ENCODE measurements at places on chromosomes 16 and 17.

DNA sequence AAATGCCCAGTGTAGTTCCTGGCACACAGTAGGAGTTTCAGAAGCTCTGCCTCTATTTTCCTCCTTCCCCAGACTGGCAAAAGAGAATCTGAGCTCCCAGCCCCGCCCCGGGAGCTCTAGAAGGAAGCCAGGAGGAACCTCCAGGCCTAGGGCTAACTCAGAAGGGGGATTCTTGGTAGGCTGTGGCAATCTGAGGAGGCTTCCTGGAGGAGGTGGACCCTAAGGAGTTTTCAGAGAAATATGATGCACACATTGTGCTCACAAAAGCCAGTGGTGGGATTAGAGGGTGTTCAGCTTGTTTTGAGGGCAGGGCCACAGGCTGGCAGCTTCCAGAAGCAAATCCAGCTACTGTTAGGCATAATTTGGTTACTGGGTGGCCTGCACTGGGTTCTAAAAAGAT, 10.0 kb downstream of the ADGRG1 start:
- DNase-seq: no peak

GRCh38 chr17:59361386-59361785, 29.9 kb downstream of the YPEL2 start:
- DNase-seq: no peak

DNA sequence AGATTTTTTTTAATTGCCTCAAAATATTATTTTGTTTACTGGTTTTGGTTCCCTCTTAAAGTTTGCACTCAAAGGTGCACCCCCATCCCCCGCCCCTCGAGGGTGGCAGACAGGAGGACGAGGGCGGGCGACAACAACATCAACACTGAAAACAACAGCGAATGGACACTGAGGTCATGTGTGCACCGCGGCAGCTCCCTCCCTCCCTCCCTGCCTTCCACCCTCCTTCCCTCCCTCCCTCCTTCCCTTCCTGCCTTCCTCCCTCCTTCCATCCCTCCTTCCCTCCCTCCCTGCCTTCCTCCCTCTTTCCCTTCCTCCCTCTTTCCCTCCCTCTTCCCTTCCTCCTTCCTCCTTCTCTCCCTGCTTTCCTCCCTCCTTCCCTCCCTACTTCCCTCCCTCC, 1.5 kb upstream of the OSGIN1 start:
- DNase-seq: no peak

GRCh38 chr17:31096106-31096436, 1.3 kb downstream of the NF1 start:
- DNase-seq: no peak

DNA sequence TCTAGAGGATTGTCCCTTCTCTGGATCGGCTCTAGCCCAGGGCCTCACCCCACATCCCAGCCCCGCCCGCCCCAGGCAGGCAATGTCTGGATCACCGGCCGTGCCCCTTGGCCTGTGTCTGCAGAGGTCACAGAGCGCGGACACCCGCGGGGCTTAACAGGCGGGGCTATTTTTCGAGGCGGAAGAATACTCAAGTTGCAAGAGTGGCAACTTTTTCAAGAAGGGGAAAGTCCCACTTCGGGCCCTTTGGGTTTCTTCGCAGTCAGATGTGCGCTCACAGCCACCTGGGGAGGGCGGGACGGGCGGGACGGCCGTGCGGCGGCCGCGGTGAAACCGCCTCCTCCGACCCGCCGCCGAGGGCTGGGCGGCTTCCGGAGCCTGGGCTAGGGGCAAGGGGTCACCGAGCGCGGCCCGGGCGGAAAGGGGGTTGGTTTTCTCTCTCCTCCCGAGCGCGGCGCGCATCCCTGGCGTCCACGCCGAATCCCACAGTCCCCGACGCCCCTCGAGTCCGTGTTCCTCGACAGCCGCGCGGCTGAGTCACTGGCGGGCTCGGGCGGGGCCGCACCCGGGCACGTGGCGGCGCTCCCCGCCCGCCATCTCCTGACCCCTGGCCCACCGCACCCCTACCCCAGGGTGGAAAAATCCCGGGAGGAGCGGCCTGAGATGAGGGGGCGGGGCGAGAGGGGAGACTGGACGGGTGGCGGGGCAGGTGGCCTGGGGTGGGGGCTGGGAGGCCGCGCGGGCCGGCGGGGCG, 1.2 kb upstream of the PFN1 start:
- peak; percentile 56 for DNase-seq

DNA sequence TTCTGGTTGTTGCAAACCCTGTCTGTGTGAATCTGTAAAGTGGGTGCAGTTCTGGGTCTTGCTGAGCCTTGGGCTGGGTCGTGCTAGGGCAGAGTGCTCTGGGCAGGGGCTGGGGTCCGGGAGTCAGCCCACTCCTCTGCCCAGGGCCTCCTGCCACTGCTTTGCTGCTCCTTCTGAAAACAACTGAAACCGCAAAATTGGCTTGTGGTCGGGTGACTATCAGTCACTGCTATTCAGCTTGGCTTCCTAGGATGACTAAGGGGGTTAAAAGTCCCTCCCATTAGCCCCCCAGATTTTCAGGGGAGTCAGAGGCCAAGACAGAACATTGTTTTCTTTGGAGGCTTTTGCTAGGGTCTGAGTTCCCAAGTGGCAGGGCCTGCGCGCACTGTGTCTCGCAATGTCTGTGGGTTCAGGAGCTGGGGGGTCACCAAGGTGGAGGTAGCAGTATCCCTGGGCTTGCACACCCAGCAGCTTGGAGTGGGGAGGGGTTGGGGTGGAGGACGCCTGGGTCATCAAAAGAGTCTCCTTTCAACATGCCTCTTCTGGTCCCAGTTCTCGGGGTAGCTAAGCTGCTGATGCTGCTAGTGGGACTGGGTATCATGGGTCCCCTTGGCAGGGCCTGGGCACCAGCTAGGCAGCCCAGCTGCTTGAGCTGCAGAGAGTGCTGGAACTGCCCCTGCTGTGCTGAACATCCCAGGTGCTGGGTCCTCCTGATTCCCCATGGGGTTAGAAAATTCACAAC, 13.5 kb upstream of the TBX21 start:
- DNase-seq: no peak

- no peak for DNase-seq
Measured at GRCh38 chr16:18984435-18985005, 786 bp downstream of the TMC7 start.

DNA sequence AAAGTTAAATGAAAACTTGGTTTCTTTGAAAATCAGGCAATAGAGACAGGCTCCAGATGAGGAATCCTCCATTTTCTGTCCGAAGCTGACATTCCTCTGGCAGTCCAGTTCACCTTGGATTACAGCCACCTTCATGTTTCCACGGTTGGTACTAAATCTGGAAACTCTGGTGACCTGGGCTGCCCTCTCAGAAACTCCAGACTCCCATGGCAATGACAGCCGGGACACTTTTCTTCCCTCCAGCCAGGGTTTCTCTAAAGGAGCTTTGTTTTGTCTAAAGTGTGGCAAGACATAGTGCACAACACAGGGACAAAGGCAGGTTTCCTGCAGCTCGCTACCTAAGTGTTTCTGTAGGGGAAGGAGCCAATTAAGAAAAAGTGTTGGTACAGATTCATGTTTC, 36.0 kb downstream of the CLUAP1 start:
- no peak for DNase-seq

DNA sequence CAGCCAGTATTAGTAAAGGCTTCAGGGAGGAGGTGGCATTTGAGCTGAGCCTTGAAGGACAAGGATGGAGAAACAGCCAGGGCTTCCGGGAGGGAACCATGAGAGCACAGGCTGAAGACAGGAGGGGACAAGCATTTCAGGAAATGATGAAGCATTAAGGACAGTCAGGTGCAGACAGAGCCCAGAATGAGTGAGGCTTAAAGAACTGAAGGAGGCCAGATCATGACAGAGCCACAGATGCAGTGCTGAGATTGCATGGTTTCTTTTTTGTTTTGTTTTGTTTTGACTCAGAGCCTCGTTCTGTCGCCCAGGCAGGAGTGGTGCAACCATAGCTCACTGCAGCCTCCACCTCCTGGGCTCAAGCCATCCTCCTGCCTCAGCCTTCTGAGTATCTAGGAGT, 211.5 kb downstream of the SOX9 start:
- no peak for DNase-seq

- DNase-seq: no peak
Measured at GRCh38 chr16:87789437-87790291, 23.9 kb upstream of the KLHDC4 start.

DNA sequence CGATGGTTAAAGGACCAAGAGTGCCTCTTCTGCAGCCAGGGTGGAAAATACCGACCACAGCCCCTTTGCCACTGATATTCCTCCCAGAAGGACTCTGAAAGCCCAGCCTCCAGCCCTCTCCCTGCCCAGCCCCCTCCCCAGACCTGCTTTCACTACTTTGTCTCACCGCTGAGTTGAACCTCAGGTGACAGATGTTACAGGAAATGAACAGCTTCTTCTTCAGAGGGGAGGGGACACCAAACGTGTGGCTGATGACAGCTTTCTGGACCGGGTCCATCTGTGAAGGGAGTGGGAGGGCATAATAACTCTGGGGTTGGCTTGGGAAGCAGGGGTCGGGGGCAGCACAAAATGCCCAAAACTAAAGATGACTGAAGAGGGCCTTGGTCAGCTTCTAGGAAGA, 14.2 kb downstream of the NKIRAS2 start:
- DNase-seq: no peak

GRCh38 chr16:9099131-9099625, 7.7 kb downstream of the HAPSTR1 start:
- no peak for DNase-seq

- DNase-seq: no peak
Measured at GRCh38 chr16:77430360-77430759, 4.5 kb downstream of the ADAMTS18 start.

- no peak for DNase-seq
Measured at GRCh38 chr16:84471316-84471715, 33.1 kb downstream of the MEAK7 start.

DNA sequence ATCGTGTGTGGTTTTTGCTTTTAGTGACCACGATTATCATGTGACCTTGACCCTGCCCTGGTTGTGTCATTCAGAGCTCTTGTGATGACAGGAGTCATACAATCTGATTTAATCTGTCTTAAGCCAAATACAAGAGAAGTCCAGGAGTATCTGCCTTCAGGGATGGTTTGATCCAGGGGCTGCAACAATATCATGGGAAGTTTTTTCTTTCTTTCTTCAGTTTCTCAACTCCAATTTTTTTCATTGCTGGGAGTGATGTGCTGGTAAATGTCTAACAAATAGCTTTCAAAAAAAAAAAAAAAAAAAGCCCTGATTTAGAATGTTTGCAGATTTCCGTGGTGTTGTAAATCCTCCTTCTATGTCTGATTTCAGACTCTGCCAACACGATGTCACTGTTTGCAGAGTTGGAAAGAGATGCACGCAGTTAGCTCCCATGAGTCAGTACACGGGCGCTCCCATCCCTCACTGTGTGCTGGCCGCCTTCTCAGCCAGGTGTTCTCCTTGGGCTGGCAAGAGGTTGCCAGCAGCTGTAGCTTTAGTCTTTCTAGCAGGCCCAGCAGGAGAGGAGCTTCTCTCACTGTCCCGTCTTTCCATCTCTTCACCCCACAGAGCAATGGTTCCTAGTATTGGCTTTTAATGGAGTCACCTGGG, 229.7 kb downstream of the SNX29 start:
- DNase-seq: no peak

All from stimulated activated CD4-positive, alpha-beta T cell treated with anti-CD3 and anti-CD28 coated beads, Interleukin-1b, Interleukin-23, amount 100 ng/mL, for 1 hour (primary cell).